Ammon's horn (tissue), 1 donor: ENCODE measurements at places on chromosomes 12 and 14.

GRCh38 chr14:99509871-99510555, 28.8 kb downstream of the CCNK start:
- DNase-seq = no peak

DNA sequence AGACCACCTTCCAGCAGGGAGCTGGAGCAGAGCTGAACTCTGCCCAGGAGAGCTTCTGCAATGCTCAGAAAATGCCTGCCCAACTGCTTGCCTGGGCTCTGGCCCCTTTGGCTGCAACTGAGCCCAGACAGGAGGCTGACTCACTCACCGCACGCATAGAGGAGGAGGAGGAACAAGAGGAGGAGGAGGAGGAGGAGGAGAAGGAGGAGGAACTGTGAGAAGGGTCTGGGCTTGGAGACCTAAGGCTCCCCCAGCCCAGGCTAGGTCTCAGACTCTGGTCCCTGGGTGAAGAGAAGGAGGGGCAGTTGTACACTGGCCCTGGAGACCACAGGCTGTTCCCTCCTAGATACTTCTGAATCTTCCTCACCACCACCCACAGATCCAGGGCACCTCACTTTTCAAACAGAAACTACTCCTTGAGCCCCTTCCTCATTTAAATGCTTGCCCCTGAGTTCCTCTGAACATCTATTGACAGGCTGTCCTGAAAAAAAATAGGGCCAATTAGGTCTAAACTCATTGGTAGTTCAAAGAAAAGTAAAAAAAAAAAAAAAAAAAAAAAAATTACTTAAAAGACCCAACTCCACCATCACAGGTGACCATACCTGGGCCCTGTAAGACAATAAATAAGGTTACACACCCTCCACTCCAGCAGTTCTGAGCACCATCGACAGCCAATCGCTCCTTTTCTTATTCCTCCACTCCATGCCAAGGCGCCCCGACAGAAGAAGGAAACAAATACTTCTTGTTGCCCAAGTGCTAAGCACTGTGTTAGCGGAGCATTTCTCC, 674 bp downstream of the VDR start:
- DNase-seq = peak; percentile 63

DNA sequence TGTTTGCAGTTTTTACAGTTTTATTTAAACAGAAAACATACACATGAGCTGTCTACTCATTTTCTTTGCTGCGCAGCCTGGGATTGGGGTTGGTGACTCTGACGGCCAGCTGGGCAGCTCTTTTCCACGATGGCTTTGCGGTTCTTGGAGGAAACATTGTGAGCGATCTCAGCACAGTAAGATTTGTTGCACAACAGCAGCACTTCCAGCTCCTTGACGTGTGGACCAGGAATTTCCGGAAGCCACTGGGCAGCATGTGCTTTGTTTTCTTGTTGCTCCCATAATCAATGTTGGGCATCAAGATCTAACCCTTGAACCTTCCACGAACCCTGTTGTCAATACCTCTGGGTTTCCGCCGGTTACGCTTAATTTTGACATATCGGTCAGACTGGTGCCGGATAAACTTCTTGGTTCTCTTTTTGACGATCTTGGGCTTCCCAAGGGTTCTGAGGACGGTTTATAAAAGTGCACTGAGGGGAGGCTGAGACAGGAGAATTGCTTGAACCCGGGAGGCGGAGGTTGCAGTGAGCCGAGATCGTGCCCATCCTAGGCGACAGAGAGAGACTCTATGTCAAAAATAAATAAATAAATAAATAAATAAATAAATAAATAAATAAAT, 21.8 kb downstream of the FKBP11 start:
- DNase-seq = no peak

- no peak for DNase-seq
Observed at GRCh38 chr12:16602412-16602811, 3.5 kb downstream of the LMO3 start.

GRCh38 chr12:62943779-62944395, 8.9 kb upstream of the PPM1H start:
- no peak for DNase-seq

- no peak for DNase-seq
Observed at GRCh38 chr14:53545217-53545616, 392.1 kb upstream of the DDHD1 start.

DNA sequence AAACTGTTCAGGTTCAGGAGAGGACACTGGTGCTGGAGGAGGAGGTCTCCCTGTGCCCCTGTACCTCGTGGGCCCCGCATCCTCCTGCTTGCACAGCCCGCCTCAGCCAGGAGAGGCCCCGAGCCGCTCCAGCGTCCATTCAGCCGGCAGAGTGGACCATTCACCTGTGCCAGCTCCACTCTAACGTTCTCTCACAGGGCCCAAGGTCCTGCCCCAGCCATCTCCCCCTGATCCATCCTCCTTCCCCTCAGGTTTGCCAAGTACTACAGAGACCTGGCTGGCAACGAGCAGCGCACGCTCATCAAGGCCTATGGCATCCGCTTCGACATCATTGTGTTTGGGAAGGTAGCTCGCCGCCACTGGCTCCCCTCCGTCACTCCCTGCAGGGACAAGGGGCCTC, 22.2 kb downstream of the P2RX4 start:
- no peak for DNase-seq

DNA sequence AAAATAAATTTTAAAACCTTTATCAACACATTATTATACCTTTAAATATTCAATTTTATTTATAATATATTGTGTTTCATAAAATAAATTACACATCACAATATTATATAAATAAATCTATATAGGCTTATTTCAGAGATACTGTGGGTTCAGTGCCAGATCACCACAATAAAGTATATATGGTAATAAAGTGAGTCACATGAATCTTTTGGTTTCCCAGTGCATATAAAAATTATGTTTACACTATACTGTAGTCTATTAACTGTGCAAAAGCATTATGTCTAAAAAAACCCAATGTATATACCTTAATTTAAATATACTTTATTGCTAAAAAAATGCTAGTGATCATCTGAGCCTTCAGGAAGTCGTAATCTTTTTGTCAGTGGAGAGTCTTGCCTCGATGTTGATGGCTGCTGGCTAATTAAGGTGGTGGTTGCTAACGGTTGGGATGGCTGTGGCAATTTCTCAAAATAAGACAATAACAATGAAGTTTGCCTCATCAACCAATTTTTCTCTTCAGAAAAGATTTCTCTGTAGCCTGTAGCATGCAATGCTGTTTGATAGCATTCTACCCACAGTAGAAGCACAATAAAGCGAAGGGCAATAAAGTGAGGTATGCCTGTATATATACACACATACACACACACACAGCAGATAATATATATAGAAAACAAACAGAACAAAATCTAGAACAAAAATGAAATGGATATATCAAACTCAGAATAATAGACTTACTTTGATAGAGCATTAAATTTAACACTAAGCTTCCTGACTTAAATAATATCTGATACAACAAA, 32.4 kb downstream of the CCDC59 start:
- no peak for DNase-seq

- DNase-seq = peak; percentile 75
Observed at GRCh38 chr12:117188961-117189724, 1.1 kb downstream of the FBXO21 start.

- DNase-seq = no peak
Observed at GRCh38 chr14:70898111-70898745, 9.0 kb upstream of the PCNX1 start.

GRCh38 chr12:29610473-29611170, 113.1 kb upstream of the OVCH1 start:
- peak; percentile 33 for DNase-seq

- DNase-seq = no peak
Observed at GRCh38 chr14:90499121-90499520, 102.3 kb downstream of the CALM1 start.
